ENCODE measurements at places on chromosomes 5 and 9.

GRCh38 chr5:149605354-149605997 lies 24.2 kb downstream of the ARHGEF37 start:
- DNase-seq = no peak

- DNase-seq = no peak
Measured at GRCh38 chr5:565782-566440, 41.7 kb upstream of the SLC9A3 start.

- no peak for DNase-seq
Measured at GRCh38 chr9:126290871-126291270, 35.8 kb upstream of the MVB12B start.

DNA sequence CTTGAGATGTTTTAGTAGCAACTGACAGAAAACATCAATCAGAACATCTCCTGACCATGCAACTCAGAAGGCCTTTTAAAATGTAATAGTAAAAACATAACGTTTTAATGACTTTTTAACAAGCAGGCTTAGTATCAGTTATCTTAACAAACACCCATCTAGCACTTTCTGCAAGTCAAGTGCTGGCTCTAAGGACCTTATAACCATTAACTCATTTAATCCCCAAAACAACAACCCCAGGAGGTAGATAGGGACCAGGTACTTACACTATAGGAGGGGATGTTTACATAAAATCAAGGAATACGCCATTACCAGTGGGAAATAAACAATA lies 41.8 kb downstream of the ROR2 start:
- DNase-seq = no peak

DNA sequence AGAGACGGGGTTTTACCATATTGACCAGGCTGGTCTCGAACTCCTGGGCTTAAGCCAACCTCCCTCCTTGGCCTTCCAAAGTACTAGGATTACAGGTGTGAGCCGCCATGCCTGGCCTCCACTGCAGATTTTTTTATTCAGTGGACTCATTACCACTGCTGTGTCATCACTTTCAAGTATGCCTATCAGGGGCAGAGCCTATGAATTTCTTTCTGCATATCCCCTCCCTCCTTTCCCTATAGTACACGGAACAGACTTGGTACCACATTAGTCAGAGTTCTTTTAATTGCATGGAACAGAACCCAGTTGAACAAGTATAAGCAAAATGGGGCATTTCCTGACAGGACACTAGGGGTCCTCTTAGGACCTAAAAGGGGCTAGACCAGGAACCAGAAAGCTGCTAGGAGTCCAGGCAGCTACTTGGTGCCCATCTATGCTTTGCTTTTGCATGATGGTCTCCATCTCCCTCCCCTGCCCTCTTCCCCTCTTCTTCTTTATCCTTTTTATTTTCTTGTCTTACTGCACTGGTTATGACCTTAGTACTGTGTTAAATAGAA lies 5.8 kb downstream of the BSPRY start:
- DNase-seq = peak; percentile 37

DNA sequence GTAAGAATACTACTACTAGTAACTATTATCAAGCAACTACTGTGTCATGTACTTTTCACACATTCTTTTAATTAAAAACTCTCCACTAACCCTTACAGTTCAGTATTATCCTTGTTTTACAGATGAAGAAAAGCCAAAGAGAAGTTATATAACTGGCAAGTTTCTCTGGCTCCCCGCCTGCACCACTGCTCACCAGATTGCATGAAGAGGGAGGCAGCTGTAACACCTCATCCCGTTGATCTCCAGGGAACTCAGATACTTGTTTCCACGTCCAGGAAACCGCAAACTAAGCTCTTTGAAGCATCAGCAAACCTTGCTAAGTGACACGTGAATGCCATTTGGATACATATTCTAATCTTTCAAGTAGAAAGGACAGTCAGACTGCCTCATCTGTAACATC lies 70.3 kb downstream of the RIGI start:
- no peak for DNase-seq

DNA sequence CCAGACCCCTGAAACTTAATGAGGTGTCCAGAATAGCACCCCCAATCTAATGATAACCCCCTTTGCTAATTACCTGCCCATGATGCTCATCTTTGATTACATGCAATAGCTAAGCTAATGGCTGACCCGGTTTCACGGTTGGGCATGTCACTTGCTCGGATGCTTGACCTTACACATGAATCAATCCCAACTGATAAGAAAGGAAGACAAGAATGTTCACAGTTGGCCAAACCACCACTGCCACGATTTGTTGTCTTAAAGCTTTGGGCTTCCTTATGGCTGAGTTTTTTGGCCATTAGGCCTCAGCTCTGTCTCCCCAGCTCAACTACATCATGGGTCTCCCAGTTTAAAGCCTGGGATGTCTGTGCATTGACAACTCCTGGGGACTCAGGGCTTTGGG lies 53.1 kb upstream of the TGFBR1 start:
- no peak for DNase-seq

- DNase-seq = peak; percentile 24
Measured at GRCh38 chr5:169577951-169578350, 5.6 kb upstream of the SPDL1 start.

GRCh38 chr5:55857247-55857640 lies 6.1 kb downstream of the IL31RA start:
- DNase-seq = no peak

DNA sequence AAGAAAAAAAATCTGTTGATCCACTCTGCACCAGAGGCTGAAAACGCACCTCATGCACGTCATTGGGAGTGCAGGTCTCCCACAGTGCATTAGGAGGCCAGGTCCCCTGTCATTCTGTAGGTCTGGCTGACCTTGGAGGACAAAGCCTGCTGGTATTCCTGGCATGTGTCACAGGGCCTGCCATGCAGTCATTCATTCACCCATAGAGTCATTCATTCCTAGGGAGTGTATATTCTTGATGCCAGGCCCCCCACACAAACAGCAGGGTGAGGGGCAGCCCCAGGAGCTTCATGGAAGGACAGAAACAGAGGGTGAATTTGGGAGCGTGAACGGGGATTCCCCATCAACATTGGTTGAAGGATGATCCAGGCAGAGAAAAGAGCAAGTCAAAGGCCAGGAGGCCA lies 2.2 kb downstream of the GBGT1 start:
- no peak for DNase-seq

DNA sequence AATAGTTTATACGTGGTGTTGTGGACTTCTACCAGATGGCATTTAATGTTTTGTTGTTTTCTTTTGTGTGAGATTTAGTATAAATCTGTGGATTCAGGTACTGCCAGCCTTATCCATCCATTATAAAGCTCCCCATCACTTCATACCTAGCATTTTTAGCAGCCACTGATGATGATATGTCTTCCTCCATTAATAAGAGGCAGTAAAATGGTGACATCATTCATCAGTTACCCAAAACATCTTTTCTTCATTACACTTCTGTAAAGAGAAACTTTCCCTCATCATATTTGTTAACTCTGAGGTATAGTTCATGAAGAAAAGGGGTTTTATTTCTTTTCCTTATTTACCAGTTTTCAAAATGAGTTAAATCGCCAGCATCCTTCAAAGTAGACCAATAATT lies 19.4 kb downstream of the CHD1 start:
- no peak for DNase-seq

- DNase-seq = no peak
Measured at GRCh38 chr9:133439337-133439736, 17.2 kb downstream of the ADAMTS13 start.

DNA sequence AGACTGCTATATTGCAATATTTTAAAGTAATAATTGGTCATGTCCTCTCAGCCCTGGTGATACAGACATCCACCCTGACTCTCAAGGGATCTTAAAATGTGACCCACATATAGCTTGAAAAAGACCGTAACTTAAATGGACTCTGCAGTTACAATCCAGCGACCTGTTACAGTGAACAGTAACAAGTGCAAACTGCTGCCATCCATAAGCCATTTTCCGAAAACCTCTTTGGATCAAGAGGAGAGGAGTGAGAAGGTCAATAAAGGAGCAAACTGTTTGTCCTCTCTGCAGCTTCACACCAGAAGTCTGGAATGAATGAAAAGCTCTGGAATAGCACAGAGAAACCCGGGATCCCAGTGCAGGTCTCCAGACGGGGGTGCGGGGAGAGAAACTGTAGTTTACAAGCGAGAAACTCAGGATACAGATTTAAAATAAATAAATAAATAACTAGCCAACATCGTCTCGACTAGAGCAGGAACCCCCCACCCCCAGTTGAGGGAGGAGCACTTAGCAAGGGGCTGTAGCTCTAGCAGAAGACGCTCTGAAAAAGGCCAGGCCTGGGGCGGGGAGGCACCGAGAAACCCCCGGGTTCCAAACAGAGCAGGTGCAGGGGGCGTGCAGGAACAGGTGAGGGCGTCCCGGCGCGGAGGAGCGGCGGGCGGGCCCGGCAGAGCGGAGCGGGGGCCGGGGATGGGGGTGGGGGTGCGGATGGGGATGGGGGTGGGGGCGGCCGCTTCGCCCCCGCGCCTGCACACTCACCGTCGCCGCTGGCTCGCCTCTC lies 572 bp downstream of the ZDHHC21 start:
- peak; percentile 41 for DNase-seq

DNA sequence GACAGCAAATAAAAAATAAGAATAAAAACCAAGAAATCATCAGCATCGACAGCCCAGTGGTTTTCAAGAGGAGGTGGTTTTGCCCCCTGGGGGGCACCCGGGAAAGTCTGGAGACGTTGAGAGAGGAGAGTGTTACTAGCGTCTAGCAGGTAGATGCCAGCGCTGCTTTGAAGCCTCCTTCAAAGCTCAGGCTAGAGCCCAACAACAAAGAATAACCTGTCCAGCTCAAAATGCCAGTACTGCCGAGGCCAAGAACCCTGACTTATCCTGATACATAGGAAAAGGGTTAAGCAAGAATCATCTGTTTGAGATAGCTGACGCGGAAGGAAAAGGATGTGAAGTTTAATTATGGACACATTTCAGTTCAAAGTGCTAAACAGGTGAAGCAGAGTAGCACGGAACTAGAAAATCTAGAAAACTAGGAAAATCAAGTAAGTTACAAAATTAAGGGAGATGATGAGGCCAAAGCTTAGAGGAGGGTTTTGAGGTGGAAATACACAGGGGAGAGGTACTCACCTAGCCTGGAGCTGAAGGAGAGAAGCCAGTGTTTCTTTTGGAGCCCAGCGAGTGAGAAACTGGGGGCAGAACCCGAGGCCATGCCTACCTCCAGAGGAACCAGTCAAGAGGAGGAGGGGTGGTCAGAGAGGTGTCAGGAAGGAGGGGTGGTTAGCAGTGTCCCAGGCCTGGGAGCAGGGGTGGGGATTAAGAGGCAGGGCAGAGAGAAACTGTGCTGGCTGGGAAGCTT lies 121.0 kb upstream of the RETREG1 start:
- peak; percentile 52 for DNase-seq

- no peak for DNase-seq
Measured at GRCh38 chr5:143284002-143284401, 119.5 kb downstream of the NR3C1 start.

GRCh38 chr5:148179234-148179824 lies 11.0 kb downstream of the SPINK14 start:
- peak; percentile 72 for DNase-seq

DNA sequence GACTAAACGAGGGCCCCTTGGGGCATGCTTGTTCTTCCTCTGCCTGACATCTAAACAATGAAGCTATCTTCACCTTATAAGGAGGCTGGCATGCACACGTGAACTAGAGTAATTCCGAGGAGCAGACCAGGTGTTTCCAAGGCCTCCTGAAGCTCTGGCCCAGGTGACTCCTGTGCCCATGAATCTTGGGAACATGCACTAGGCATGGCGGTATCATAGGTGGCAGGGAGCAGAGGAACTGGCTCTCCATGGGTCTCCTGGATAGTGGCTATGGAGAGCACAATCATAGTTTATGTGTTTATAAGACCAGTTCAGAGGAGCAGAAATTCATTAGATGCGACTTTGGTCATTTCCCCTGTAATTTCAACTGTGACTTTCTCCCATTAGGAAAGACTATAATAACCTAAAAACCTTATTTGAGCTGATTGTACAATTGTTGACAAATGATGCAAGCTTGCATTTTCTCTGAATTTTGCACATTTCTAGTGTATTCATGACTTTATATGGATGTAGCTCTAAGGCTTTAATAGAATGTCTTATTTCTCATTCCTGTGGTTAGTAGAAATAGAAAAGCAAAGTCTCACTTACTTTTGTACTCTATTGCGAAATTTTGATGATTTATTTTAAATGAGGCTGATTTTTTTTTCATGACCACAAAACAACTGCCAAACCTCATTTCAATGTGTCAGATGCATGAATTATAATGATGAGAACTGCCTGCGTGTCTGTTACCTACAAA lies 135.3 kb upstream of the RPS23 start:
- no peak for DNase-seq

DNA sequence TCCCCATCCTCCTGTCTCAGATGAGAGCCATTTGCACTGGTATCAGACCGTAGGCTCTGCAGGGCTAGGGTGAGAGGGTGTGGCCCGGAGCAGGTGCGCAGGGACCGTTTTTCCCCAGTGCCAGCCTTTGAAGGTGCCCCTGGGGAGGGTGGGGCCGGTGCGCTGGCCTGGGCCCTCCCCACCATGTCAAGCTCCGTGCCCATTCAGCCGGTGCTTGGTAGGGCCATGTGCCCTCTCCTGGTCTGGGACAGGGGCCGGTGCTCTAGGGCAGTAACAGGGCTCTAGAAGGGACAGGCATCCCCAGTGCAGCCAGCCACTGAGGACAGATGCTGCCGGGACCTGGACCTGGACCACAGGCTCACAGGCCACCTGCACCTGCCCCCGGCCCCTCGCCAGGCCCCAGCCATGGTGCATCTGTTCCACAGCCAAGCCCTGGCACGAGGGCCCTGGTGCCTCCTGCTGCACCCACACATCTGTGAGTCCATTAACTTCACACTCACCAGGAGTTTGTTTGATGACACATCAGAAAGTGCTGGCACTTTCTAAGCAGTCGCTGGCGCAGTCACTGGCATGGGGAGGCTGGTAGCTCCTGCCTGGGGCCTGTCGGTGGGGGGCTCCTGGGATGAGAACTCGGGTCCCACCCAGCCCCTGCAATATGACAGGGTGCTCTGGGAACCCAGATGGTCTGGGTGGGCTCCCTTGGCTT lies 5.0 kb upstream of the QRFP start:
- DNase-seq = no peak

- peak; percentile 97 for DNase-seq
Measured at GRCh38 chr9:92764988-92765936, 629 bp upstream of the BICD2 start.

DNA sequence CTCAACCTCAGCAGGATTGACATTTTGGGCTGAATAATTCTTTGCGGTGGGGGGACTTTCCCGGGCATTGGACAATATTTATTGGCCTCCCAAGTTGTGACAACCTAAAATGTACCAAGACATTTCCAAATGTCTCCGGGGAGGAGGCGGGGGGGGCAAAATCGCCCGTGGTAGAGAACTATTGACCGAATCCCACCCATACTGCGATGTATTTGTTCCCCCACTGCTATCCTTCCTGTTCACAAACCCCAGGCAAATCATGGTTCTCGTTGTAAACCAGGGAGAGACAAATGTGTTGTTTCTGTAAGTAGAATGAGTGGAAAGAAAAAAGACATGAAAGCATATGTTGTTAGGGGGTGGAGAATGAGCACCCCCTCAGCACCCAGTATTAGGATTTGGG lies 141.9 kb downstream of the PSAT1 start:
- no peak for DNase-seq

DNA sequence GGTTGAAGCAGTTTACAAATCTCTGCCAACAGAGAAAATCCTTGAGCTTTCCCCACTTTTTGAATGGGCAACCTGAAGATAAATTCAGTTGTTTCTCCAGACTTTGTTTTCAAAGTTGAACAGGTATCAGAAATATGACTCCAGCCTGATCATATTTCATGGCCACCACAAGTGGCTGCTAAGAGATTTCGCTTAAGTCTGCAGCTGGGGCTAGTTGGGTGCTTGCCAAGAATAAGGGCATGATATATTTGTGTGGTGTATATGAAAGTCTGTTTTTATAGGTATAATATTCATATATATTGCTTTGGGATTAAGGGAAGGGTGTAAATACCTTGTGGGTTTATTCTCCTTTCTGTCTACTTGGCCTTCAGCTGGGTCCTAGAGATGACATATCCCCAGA lies 168.4 kb upstream of the GDNF start:
- DNase-seq = no peak
